Heart left ventricle (tissue), 16 donors: ENCODE measurements at places on chromosomes 4 and X. TPM values are rescaled to one million over a fixed set of nuclear protein-coding genes. Genes with fewer than 3 reads are reported as not detected.

RHOH gene
- not detected for total RNA-seq

EGF gene
- 7.7 TPM for total RNA-seq

RPS6KA6 gene
- 0.38 TPM for total RNA-seq

VCX3A gene
- total RNA-seq, result not detected

SLITRK4 gene
- 7.2 TPM for total RNA-seq

ESX1 gene
- total RNA-seq, result not detected

DNA sequence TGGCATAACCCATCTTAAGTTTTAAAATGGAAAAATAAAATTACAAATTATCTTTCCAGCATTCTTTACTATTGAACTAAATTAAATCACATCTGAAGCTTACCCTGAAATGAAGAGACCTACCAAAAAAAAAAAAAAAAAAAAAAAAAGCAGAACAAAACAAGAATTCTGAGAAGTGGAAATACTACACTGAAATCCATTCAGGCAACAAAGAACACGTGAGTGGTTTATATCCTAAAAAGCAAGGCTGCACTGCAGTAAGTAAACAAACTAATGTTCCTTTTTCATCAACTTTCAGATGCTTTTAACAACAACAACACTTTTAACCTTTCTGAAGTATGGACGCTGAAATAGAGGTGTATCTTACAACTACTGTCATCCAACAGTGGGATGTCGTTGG is 7.5 kb downstream of the FRYL start:
- DNase-seq, result no peak

DNA sequence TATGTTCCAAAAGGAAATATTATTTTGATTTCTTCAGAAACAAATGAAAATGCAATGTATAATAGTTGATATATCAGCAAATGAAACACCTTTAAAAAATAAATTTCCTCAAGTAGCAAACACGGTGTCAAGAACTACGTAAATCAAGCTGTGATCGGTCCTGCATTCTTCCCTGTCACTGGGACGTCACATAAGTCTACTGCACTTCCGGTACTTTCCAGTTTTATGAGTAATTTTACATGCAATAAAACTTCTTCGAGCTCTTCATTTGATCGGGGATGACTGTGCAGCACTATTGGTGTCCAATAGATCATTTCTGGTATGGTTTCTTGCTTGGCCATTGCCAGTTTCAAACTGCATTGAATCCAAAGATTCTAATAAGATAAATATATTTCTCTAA is 114.0 kb upstream of the VEGFC start:
- no peak for DNase-seq

DNA sequence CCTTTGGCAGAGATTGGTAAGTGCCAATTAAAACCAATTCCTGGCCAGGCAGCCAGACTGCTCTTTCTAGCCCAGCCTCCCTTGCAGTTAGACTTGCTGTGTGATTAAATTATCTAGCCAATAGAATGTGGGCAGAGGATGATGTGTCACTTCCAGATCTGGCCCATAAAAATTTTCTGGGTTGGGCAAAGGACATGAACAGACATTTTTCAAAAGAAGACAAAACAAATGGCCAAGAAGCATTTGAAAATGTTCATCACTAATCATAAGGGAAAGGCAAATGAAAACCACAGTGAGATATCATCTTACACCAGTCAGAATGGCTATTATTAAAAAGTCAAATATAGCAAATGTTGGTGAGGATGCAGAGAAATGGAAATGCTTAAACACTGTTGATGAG is 71.4 kb upstream of the STIM2 start:
- no peak for DNase-seq

DNA sequence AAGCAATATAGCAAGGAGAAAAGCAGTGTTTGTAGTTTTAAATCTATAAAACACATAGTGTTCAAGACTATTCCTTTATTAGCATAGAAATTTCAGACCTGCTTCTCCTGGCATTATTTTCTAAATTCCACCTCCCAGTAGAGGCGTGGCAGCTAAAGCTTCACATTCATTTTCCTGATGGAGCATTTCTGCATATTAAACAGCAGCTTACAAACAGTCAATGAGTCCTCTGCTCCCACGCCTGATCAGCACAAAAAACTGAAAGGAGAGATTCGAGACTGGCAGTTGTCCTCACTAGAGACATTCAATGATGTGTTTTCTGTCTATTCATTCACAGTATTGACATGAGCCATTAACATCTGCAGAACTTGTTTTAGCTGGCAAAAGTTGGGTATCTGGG is 61.4 kb downstream of the SHISA3 start:
- DNase-seq, result no peak

DNA sequence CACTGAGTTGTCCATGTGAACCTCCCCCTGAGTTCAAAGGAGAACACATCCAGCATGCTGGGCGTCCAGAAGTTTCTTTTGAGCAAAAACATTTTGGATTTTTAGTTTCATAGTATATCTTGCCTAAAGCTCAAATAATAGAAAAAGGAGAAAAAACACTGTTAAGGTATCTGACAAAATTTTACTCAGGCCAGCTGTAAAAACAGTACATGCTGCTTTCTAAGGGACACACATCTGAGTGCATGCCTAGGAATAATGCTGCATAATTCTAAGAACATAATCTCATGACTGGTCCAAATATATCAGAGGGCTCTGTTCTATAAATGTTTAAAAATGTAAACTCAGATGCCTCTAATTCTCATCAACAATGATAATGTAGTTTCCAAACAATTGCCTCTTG is 561.3 kb upstream of the INTU start:
- DNase-seq, result no peak

DNA sequence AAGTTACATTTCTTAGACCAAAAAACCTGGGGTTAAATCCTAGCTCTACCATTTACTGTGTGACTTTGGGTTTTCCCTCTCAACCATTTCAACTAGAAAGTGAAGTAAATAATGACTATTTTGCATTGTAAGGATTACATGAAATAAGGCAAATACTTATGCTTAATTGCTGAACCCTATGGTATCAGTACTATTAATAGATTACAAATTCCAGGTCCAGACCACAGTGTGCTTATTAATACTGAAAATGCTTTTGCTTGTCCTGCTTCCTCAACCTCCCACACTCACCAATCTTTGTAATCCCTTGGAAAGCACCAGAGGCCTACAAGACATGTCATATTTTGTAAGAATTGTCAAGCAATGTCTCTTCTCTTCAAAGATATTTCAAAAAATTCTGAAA is 456.5 kb downstream of the SPOCK3 start:
- DNase-seq, result no peak

- DNase-seq, result no peak
Observed at GRCh38 chr4:175802988-175803387, 9.1 kb downstream of the GPM6A start.

GRCh38 chrX:37755025-37755424 is 24.8 kb upstream of the CYBB start:
- no peak for DNase-seq

DNA sequence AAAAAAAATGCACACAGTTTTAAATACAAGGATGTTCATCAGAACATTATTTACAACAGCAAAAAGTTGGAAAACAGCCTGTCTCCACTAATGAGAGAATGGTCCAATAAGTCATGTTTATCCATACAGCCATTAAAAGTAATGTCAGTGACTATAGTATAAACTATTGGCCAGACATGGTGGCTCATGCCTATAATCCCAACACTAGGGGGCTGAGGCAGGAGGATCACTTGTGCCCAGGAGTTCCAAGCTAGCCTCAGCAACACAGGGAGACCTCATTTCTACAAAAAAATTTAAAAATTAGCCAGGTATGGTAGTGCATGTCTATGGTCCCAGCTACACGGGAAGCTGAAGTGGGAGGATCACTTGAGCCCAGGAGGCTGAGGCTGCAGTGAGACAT is 48.1 kb upstream of the IL13RA1 start:
- no peak for DNase-seq

DNA sequence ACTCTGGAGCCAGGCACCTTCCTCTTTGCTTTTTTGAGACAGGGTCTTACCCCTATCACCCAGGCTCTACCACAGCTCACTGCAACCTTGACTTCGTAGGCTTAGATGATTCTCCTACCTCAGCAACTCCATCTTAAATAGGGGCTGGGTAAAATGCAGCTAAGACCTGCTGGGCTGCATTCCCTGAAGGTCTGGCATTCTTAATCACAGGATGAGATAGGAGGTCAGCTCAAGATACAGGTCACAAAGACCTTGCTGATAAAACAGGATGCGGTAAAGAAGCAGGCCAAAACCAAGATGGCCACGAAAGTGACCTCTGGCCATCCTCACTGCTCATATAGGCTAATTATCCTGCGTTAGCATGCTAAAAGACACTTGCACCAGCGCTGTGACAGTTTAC is 770.8 kb upstream of the PRKX start:
- DNase-seq, result no peak

DNA sequence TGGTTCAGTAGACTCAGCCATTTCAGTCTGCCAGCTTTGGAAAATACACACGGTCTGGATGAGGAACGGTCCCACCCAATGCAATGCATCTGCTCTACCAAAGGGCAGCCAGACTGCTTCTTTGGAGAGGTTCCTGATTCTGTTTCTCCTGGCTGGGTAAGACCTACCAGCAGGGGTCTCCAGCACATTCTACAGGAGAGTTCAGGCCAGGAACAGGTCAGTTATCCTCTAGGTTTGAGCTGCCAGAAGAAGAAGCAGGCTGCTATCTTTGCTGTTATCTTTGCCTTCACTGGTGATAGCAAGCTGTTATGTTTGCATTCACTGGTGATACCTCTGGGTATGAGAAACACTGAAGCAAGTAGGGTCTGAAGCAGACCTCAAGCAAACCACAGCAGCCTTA is 45.5 kb upstream of the PBDC1 start:
- no peak for DNase-seq

DNA sequence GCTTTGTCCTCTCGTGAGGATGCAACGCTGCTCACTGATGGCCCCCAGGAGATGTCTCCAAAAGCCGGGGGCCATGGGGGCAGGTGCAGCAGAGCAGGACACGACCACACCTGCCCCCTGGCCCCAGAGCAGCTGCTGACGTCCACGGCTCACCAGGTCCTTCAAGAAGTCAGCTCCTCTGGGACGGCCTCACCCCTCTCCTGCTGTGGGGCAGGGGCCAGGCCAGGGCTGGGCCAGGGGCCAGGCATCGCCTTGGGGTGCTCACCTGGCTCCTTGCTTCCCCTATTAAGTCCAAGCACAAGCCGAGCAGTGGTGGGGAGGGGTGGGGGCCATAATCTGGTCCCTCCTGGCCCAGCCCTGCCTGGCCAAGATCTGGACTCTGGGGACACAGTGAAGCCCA is 28.6 kb upstream of the MXD4 start:
- no peak for DNase-seq
